ENCODE measurements at places on chromosomes 11 and 22.

DNA sequence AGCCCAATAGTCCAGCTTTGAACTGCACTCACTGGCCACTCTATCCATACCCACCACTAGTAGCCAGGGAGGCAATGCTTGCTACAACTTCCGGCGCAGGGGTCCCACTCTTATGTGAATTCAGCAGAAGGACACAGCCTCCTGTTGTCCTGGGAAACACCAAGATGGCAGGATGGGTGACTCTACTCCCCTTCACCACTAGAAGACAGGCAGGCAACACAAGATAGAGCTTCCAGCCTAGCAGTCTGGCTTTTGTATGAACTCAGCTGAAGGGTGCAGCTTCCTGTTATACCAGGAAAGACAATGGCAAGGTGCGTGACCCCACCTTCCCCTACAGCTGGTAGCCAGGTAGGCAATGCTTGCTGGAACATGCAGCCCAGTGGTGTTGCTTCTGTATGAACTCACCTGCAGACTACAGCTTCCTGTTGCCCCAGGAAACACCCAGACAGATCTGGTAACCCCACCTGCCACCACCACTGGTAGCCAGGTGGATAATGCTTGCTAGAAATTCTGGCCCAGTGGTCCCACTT lies 205.2 kb upstream of the KIRREL3 start:
- no peak overlapping the region for H3K4me3 ChIP-seq
- no peak overlapping the region for H3K27ac ChIP-seq
- H3K27me3 ChIP-seq: no peaks in the 10 kb centered on the region
- no peaks in the 10 kb centered on the region for H3K36me3 ChIP-seq
- no peak for DNase-seq

- H3K36me3 ChIP-seq: no peaks in the 10 kb centered on the region
- no peaks in the 10 kb centered on the region for H3K4me1 ChIP-seq
- H3K27ac ChIP-seq: no peak overlapping the region
- no peak for DNase-seq
- no peaks in the 10 kb centered on the region for H3K27me3 ChIP-seq
These were observed 558.5 kb downstream of the MIAT start for GRCh38 chr22:27215871-27216270.

DNA sequence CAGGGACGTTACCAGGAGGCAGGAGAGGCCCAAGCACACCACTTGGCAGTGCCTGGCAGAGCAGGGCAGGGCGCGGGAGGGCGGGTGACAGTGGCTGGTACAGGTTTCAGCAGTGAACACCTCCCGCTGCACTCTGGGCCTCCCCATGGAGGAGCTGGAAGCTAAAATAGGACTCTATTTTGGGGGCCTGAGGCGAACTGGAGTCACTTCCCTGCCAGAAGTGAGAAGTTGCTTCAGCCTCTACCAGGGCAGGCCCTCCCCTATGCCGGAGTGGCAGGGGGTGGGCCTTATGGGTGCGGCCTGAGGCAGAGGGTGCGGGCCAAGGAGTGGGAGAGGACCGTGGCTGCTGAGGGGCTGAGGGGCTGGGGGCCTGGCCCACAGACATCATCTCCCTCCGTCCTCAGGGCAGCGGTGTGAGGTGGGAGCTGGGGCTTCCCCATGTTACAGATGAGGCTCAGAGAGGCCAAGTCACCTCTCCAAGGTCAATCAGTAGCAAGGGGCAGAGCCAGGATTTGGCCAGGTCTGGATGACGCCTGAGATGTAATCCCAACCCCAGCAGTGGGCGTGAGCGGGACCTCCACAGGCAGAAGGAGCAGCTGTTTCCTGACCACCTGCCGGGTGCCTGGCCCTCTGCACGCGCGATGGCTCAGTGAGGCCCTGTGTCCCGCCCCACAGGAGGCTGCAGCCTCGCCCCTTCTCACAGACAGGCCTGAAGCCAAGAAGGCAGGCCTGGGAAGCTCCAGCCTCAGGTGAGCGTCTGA lies 39.3 kb downstream of the KCNJ4 start:
- peaks cover 2% of the 10 kb centered on the region for H3K4me1 ChIP-seq
- no peak overlapping the region for H3K27ac ChIP-seq
- H3K27me3 ChIP-seq: no peaks in the 10 kb centered on the region
- H3K4me3 ChIP-seq: no peak overlapping the region
- H3K36me3 ChIP-seq: no peaks in the 10 kb centered on the region
- DNase-seq: no peak

GRCh38 chr11:27228232-27228905 lies 134.6 kb downstream of the CCDC34 start:
- no peak overlapping the region for H3K4me3 ChIP-seq
- H3K27ac ChIP-seq: no peak overlapping the region
- no peaks in the 10 kb centered on the region for H3K36me3 ChIP-seq
- H3K4me1 ChIP-seq: no peaks in the 10 kb centered on the region

DNA sequence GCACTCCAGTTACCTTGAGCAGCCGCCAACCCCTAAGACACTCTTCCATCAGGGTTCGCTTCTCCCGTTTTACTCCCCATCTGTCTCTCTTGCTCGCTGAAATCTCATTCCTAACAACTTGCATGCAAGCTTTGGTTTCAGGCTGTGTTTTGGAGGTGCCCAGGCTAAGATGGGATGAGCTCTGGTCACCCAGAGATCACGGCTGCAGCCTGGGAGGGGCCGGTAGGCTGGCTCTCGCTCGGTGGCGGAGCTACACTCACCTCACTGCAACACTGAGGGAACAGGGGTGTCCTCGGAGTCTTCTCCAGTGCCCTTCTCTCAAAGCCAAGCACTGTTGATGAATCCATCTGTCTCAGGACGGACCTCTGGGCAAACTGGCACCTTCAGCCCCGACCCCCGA lies 197.5 kb downstream of the BARX2 start:
- no peaks in the 10 kb centered on the region for H3K36me3 ChIP-seq
- no peak overlapping the region for H3K4me3 ChIP-seq
- H3K27me3 ChIP-seq: no peaks in the 10 kb centered on the region

DNA sequence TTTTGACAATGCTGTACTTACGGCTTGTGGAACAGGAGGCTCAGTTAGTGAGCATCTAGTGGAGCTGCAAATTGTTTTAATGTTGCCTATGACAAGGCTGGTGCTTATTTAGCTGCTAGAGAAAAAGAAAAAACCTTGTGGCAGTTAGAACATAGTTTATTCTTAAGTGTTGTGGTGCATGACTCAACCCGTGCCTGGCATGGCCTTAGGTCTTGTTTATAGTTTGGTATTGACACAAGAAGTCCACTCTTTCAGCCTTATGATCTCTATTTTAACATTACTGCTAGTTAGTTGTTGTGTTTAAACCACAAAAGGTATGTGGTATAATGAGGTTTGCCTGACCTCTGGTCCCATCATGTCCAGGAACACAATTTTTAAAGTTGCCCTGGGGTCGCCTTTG lies 744.6 kb downstream of the FAM181B start:
- H3K27me3 ChIP-seq: no peaks in the 10 kb centered on the region
- no peaks in the 10 kb centered on the region for H3K4me1 ChIP-seq
- no peak overlapping the region for H3K4me3 ChIP-seq
- no peak for DNase-seq
- 0 out of 2 replicates have a peak, but pooled peaks cover 2% of the 10 kb centered on the region for H3K36me3 ChIP-seq

DNA sequence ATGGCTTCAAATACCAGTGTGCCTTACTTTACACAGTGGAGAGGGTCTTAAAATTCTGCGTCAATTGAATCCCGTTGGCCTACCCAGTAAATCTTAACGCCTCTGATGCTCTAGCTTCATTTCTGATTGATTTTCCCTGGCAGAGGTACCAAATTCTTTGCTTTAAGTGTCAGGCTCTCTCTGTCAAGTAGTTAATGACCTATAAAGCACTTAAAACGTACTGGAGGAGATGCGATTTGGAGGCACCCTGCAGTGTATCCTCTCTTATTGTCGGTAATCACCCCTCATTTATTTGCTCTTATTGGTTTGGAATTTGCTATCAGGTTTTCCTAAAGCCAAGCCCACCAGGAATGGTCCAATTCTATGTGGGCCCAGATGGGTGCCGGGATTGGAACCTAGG lies 59.2 kb downstream of the NFAM1 start:
- no peaks in the 10 kb centered on the region for H3K27me3 ChIP-seq
- no peak overlapping the region for H3K4me3 ChIP-seq
- H3K4me1 ChIP-seq: 0 out of 2 replicates have a peak, but pooled peaks cover 8% of the 10 kb centered on the region
- no peaks in the 10 kb centered on the region for H3K36me3 ChIP-seq
- H3K27ac ChIP-seq: no peak overlapping the region
- no peak for DNase-seq

DNA sequence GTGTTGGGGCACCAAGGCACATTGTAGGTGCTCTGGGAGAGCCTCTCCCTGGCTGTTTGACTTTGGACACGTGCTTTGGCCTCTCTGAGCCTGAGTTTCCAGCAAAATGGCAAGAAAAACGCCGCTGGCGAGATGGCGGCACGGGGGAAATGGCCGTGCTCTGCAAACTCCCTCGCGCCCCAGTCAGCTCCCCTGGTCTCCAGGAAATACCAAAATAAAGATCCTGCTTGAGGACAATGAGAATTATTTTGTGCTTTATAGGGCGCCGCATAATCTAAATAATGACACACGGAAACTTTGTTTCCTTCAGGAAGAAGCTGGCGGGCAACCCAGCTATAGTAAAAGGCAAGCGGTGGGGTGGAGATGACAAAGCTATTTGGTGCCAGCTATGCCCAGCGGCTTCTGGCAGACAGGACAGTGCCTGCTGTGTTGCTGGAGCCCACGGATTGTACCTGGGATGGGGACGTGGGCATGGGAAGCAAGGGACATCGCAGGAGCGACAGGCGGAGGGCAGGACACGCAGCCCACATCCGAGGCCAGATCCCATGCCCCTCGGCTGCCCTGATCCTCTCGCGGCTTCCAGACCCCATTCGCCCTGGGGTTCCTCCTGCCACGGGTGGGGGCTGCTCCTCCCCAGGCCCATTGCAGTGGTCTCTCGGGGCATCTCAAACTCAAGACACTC lies 26.3 kb upstream of the RFPL3 start:
- no peak overlapping the region for H3K27ac ChIP-seq
- H3K4me1 ChIP-seq: 0 out of 2 replicates have a peak, but pooled peaks cover 2% of the 10 kb centered on the region
- no peak overlapping the region for H3K4me3 ChIP-seq
- no peaks in the 10 kb centered on the region for H3K36me3 ChIP-seq

DNA sequence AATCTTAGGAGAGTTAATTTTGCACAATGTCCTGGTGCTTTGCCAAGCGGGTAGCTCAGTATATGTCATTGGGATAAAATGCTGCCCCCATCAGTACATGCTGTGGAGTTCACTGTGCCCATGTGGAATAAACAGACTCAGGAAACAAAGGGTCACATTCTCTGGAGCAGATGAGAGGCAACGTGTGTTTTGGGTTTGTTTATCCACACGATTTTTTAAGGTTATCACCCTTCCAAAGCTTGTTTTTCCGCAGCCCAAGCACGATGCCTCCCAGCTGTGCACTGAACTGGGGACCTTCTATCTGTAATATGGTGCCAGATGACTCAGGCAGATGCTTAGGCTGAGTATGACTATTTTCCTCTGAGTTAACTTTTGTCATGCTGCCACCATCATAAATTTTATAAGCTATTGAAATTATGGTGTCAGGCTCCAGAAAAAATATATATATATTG lies 6.5 kb downstream of the OR4D6 start:
- DNase-seq: no peak
- H3K4me1 ChIP-seq: no peaks in the 10 kb centered on the region
- no peak overlapping the region for H3K4me3 ChIP-seq
- H3K36me3 ChIP-seq: no peaks in the 10 kb centered on the region
- H3K27ac ChIP-seq: no peak overlapping the region

GRCh38 chr11:21631991-21632390 lies 560.9 kb upstream of the ANO5 start:
- no peak for DNase-seq
- H3K27me3 ChIP-seq: no peaks in the 10 kb centered on the region
- no peaks in the 10 kb centered on the region for H3K4me1 ChIP-seq
- no peak overlapping the region for H3K4me3 ChIP-seq

- no peak overlapping the region for H3K4me3 ChIP-seq
- H3K36me3 ChIP-seq: no peaks in the 10 kb centered on the region
- no peaks in the 10 kb centered on the region for H3K4me1 ChIP-seq
- no peaks in the 10 kb centered on the region for H3K27me3 ChIP-seq
- H3K27ac ChIP-seq: no peak overlapping the region
- DNase-seq: no peak
These were observed 22.7 kb upstream of the RRM1 start for GRCh38 chr11:4071914-4072313.
